ENCODE measurements at places on chromosomes 5 and 9.

DNA sequence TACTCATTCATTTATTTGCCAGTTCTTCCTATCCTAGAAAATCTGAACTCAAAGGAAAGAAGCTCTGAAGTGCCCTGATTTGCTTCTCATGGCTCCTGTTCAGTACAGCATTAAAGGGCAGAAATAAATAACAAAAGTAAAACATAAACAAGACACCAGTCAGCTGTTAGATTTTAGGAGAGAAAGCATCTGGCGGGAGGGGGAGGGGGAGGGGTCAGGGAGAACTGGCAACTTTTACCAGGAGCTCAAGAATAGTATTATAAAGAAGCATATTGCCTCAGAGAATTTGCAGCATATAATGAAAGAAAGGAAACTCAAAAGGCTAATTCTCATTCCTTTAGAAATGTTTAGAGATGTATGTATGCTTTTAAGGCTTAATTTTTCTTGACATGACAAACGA is 68.1 kb downstream of the SEMA6A start:
- no peak for DNase-seq

DNA sequence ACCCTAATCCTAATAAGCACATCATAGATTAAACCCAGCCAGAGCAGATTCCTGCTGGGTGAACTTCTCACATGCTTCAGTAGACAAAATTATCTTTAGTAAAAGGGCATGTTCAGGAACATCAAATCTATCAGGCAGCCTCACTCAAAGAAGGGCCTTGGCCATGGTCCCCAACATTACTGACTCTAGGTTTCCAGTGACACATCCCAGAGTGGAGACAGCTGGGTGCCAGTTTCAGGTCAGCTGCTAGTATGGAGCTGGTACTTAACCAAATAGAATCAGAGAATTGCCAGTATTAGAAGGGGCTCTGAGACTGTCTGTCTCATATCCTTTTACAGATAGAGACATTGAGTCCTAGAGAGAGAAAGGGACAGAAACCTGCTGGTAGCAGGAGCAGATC is 44.1 kb upstream of the GALNT10 start:
- no peak for DNase-seq

DNA sequence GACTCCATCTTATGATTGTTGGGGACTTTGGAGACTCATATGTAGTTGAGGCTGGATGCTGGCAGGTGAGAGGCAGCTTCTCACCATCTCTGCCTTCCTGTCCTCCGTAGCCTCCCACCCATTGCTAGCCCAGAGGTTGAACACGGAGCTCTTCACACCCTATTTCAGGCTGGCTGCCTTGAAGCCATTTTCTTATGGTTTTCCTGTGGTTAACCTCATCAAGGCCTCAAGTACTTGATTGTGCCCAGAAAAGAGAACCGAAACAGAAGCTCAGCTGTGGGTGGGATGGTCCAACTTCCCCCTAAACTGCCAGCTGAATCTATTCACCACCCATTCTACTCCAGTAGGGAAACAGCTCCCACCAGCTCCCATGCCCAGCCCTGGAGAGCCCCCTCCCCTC is 102.9 kb downstream of the LIFR start:
- DNase-seq = no peak

DNA sequence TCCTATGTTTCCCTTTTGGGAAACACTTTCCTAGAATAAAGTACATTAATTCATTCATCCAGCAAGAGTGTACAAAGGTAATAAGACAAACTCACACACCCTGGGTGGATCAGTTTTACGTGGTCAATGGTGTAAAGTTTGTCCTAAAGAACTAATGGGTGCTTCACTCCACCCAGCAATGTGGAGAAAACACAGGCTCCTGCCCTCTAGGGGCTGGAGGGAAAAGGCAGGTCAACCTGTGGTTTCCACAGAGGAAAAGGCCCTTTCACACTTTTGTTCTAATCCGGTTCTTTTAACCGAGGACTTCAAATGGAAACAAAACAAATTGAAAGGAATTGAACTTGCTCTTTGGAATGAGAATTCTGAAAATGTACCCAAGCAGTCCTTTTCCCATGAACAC is 80.9 kb upstream of the SPOCK1 start:
- DNase-seq = no peak

- DNase-seq = no peak
These were observed 123.5 kb downstream of the TARS1 start for GRCh38 chr5:33563983-33564908.

GRCh38 chr9:133106511-133107244 is 14.4 kb downstream of the RALGDS start:
- DNase-seq = no peak

DNA sequence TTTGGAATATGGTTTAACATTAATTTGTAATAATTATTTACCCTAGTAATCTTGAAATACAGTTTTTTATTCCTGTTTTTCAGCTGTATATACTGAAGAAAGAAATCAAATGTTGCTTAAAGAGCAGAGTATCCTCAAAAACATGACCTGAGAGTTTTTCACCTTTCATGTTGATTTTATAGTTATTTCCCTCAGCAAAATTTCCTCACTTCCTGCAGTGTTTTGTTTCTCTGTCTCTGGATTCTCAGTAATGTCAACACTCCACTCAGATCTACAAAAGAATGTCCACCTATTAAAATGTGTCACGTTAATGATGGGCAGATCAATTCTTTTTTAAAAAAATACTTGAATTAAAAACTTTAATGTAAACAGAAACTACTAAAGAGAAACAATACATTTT is 398.3 kb downstream of the ANXA1 start:
- DNase-seq = no peak

- DNase-seq = no peak
These were observed 549.3 kb downstream of the RAB3C start for GRCh38 chr5:59132131-59132530.

DNA sequence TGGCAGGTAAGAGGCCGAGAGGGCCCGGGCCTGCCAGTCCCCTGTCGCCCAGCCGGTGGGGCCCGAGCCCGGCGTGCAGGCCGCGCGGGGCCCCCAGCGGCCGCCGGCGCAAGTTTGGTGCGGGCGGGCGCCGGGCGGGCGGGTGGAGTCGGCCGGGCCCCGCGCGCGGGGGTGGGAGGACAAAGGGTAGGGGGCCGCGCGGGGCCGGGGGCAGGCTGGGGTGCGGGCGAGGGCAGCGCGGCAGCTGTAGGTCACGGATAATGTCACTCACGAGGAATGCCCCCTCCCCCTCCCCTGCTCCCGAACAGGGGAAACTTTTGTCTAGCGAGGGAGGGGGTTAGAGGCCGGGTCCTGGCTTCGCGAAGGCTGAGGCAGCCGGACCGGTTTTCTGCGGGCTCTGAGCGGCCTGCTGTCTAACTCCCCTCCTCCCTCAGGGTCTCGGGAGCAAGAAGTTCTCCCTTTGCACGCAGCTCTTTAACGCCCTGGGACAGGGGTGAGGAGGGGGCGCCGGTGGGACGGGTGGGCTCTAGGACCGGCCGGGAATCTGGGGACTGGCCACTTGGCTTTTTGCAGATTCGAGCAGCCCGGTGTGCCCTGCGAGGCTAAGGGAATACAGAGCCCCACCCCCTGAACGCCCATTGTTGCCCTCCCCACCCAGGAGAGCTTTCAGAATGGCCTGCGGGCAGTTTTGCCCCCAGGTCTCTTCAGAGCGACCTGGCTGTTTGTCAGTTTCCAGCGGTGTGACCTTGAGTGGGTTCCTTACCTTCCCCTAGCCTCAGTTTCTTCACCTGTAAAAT is 21.3 kb upstream of the NDST1 start:
- DNase-seq = peak; percentile 94

GRCh38 chr5:64532657-64533056 is 26.8 kb downstream of the RGS7BP start:
- no peak for DNase-seq

DNA sequence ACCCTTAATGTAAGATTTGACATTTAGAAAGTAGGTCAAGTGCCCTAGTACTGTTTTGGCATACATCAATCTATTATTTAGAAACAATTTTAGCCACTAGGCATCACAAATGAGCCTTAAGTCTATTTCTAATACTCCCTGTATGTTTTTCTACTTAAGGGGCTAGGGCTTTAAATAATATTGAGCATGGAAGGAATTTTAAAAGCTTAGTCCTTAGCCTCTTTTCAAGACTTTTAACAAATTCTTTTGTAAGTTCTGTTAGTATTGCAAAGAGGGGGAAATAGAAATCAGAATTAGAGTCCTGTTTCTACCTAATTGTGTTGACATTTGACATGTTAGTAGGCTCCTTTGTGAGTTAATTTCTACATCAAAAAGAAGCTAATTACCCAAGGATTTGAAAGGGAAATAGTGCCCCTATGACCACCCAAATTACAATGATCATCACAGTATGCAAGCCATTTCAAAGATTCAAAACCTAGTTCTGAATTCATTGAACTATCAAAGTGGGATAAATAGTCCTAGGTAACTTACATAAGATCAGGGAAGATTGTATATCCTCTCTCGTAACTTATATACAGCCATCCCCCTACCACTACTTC is 647.8 kb upstream of the ACO1 start:
- no peak for DNase-seq
